ENCODE measurements at places on chromosomes 12 and 14.

DNA sequence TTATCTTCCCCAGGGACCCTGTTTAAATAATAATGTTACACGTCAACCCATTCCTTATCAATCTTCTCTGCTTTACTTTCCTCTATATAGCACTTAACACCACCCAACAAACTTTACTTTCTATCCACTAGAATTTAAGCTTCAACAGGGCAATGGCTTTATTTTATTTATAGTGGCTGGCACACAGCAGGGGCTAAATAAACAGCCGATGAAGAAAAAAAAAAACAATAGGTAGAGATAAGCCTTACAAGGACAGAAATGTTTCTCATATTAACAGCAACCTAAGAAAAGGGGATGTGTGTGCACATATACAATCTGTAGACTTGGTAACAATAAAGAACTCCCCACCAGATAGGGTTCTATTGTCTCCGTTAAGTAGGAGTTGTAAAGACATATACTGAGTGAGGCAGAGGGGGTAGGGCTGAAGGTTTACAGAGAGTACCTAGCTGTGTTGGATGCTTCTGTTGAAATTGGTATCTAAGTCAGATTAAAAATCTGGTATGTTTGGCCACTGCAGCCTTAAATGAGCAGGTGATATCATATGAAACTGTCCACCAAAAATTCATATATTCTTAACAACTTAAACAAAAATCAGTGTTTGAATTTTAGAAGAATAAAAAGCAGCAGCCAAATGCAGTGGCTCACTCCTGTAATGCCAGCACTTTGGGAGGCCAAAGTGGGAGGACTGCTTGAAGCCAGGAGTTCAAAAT is 24.7 kb upstream of the AP4S1 start:
- no peak for DNase-seq

DNA sequence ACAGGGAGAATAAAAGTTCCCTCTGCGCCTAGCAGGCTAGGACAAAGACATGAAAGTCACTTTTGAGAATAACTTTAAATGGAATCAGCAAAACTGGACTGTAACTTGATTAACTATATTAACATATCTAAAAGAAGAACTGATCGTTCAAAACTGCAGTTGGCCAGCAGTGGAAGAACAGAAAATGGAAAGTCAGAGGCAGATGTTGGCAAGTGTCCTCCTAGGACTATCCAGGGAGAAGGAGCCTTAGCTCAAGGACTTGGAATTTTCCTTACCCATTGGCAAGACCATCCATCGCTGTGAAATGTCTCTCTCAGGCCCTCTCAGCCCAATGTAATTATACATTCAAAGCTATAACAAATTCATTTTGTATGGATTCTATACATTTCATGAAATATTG is 419.7 kb downstream of the ATP23 start:
- DNase-seq = no peak

- no peak for DNase-seq
Observed at GRCh38 chr12:84601483-84601882, 311.1 kb downstream of the SLC6A15 start.

GRCh38 chr12:82359115-82359478 is 768 bp downstream of the METTL25 start:
- DNase-seq = no peak

DNA sequence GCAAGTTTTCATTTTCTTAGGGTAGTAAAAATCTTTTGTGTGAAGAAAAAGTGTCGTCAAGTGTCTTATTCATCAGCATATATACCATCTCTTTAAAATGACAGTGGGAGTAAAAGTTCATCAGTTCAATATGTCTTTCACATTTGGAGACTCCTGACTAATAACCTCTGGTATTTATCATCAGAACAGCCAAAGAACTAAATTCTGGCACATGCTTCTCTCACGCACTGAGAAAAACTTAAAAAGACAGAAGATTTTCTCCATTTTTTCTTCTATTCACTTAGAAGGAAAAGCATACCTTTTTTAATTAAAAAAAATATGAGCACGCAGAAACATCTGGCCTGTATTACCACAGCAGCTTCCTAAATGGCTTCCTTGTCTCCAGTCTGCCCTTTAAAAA is 265.7 kb downstream of the AKAP6 start:
- DNase-seq = no peak

DNA sequence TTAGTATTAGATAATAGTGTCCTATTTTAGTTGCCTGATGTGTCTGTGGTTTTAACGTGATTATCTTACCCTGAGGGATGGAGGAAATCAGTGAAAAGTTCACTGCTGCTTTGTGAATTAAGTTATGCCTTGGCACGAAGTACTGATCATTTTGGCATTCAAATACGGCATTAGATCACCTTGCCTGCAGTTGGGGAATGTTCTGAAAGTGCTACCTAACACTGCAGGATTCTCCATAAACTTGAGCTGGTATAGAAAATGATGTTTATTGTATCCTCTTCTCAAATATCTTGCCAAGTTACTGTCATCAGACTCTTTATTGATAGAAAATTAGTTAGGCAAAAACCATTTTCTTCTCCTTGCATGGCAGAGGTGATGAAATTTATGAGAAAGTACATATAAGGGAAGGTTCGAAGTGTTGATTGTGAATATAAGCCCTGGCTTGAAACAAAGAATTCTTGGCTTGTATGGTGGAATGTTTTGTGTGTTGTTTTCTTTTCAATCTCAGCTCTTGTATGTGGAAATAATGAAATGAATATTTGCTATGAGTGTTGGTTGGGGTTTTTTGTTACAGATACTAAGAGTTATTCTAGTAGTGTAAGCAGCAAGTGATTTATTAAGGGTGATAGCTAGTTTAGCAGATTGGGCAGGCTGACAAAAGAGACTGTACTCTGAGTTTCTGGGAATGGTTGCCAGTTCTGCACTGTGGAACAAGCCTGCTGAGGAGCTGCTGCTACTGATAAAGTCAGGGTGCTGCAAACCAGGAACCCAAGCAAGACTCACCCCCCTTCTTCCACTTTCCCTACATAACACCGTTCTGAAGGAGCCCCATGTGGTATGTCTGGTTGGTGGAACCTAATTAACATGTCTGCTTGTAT is 448.3 kb downstream of the PCNX1 start:
- DNase-seq = no peak

DNA sequence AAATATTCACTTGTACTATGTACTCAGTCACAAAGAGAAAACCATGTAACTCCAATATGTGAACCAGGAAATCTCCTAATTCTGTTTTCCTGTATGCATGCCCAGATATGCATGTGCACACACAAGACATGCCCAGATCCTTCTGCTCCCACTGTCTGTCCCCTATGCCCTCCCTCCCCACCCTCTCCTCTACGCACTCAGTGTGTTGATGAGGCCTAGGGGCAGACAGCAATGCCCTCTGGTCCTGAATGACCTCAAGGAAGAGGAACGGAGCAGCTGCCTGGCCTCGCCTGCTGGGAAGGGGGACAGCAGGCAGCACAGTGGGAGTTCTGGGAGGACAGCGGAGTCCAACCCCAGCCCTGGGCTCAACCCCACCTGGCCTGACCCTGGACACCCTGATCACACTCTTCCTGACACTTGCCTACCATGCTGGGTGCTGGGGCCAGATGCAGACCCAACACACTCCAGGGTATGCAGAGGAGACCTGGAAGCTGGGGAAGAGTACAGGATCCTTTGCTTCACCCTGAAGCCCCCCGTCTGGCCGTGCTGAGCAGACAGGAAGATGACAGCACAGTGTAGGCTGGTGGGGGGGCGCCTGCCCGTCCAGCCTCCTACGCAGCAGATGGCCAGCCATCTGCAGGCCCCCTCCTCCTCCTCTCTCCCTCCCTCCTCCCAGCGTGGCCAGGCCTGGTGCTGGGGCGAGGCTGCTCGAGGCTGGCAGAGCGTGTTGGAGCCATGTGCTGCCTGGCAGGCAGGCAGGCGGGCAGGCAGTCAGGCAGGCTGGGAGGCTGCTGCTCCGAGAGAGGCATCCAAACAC is 106.6 kb upstream of the NCOR2 start:
- DNase-seq = no peak

- DNase-seq = no peak
Observed at GRCh38 chr14:30551460-30551859, 7.5 kb upstream of the G2E3 start.

GRCh38 chr12:132620113-132620898 is 1.7 kb downstream of the P2RX2 start:
- DNase-seq = no peak

- no peak for DNase-seq
Observed at GRCh38 chr14:104431929-104432541, 147.5 kb upstream of the C14orf180 start.

DNA sequence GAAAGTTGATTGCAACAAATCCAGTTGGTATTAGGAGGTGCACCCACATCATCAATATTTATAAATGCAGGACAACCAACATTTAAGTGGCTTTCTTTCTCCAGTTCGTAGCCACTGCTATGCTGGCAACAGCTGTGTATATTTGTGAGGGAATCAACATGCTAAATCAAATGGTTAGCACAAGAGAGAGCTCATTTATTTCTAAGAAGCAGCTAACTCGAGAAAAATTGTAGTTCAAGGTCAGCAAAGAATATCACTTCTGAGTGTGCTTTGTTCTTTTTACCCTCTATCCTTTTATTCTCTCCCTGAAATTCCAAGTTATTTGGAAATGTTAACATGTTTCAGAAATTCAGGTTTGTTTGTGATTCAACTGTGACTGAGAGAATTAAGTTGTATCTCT is 137.3 kb downstream of the NAV3 start:
- no peak for DNase-seq

- no peak for DNase-seq
Observed at GRCh38 chr12:92210071-92210470, 64.4 kb upstream of the BTG1 start.

- no peak for DNase-seq
Observed at GRCh38 chr12:130499474-130499873, 161.8 kb downstream of the PIWIL1 start.

GRCh38 chr14:91195881-91196280 is 48.6 kb downstream of the GPR68 start:
- DNase-seq = no peak
